CD8-positive, alpha-beta T cell (primary cell): ENCODE measurements at places on chromosomes 3 and 15.

GRCh38 chr3:111277226-111277625, 205.6 kb downstream of the NECTIN3 start:
- DNase-seq = no peak

DNA sequence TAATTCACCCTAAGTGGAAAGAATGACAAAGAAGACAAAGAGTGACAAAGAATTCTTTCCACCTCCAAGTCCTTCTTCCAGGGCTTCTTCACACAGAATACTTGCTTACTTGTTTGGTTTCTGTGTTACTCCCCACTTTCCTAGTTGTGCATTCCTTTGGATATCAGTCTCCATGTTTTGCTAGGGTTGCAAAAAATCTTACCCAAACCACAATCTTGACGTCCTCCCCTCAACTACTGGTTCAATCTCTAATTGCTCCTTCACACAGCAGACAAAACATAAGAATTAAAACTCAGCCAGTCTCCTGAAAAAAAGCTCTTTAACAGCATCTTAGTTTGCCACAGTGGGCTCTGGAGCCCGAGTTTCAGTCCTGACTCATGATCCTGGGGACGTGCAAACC, 297.6 kb upstream of the CHRNA7 start:
- no peak for DNase-seq

DNA sequence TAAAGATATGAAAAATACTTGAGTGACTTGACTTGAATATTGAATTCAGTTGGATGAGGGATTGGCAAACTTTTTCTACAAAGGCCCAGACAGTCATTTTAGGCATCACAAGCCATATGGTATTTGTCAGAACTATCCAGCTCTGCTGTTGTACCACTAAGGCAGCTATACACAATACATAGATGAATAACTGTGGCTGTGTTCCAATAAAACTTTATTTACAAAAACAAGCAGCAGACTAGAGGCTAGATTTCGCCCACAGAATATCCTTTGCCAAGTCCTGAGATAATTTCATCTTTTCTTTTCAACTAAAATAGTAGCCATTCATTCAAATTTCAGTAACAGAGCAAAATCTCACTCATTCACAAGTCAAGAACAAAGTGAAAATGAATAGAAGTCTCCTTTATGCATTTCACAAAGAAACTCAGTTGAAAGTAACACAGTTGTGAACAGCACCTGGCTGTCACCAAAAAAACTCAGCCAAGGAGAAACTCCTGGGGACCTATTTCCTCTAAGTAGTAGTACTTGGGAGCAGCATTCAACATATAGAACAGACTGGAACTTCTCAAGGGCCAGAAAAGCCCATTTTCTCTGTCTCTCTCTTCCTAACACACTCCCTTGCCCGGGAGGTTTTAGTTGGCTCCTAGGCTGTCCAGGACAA, 56.3 kb downstream of the OSBPL10 start:
- DNase-seq = no peak

DNA sequence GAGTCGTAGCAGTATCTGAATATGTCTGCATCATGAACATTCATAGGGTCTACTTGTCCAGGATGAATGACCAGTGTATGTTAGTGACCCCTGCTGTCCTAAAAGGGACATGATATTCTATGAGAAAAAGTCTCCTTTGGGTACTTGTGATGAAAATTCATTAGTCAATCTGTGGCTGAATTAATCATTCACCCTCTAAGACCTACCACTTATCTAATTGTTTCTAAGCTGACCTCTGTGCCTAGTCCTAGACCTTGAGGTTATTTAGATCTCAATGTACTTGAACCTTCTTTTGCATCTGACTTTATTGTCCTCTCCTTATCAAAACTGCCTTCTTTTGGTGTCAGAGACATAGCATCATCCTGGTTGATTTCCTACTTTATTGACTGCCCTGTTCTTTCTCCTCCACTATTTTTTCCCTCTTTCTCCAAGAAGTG, 799.3 kb downstream of the DIPK2A start:
- DNase-seq = peak; percentile 7

GRCh38 chr3:97389936-97390335, 374.6 kb upstream of the ARL6 start:
- DNase-seq = no peak

DNA sequence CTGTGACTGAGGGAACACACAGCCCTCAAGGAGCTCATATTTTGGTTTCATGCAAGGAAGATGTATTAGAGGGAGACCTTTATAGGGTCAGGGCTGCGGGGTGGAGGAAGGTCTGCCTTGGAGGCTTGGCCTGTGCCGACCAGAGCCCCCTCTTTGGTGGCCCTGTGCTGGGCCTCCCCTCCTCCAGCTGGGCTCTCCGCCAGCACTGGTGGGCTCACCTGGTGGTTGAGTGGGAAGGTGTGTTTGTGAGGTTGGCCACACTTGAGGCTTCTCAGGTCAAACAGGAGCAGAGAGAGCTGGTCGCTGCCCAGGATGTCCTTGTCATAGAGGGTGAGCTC, 2.6 kb downstream of the PLA2G4F start:
- no peak for DNase-seq

GRCh38 chr3:99620976-99621375, 17.4 kb upstream of the COL8A1 start:
- DNase-seq = no peak

GRCh38 chr3:96434651-96435050, 379.7 kb upstream of the EPHA6 start:
- no peak for DNase-seq

- no peak for DNase-seq
Observed at GRCh38 chr3:101379658-101380376, 59.4 kb upstream of the IMPG2 start.

DNA sequence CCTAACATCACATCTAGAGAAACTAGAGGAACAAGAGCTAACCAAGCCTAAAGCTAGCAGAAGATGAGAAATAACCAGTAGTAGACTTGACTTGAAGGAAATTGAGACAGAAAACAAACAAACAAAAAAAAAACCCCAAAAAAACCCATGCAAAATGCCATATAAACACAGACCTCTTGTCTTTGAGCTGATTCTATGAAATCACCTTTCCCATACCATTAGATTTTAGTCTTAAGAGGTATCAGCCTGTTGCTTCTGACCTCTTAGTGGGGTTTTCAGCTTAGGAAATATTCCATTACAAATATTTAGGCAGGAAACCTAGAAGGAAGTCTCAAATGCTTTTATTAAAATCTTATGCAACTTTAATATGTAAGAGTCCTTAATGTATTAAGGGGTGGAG, 23.9 kb upstream of the ST3GAL6 start:
- no peak for DNase-seq

- DNase-seq = no peak
Observed at GRCh38 chr15:45862034-45862433, 227.2 kb downstream of the SQOR start.

DNA sequence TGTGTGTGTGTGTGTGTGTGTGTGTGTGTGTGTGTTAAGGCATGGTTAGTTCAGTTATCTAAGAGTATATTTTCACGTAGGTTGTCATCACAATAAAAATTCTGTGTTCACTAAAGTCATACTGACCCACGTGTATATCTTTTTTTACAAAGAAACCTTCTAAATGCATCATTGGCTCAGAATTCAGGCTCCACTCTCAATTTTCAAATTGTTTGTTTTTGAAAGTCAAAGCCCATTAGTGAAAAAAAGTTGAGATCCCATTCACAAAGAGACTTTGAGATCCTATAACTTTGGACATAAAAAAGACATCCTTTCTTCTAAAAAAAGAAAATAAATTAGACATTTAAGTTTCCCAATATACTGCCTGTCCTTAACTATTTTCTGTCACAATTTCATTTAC, 59.3 kb downstream of the GBE1 start:
- no peak for DNase-seq

DNA sequence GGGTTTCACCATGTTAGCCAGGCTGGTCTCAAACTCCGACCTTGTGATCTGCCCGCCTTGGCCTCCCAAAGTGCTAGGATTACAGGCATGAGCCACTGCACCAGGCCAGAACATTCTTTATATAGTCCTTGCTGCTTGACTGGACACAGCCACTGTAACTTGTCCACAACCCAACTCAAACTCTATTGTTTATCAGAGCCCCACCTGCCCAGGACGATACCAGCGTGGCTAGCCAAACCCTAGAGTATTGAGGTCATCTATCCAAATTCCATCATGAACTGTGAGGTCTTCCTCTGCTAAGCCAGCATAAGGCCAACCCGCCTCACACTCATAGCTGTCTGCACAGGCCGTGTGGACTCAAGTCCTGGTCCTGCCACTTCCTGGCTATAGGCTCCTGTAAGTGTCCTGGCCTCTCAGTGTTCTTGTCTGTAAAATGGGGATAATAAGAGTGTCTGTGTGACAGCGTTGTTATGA, 63.9 kb downstream of the DAPK2 start:
- no peak for DNase-seq

GRCh38 chr3:138724443-138724842, 110.3 kb downstream of the PIK3CB start:
- no peak for DNase-seq

- DNase-seq = no peak
Observed at GRCh38 chr3:185887066-185887465, 50.7 kb downstream of the TRA2B start.

DNA sequence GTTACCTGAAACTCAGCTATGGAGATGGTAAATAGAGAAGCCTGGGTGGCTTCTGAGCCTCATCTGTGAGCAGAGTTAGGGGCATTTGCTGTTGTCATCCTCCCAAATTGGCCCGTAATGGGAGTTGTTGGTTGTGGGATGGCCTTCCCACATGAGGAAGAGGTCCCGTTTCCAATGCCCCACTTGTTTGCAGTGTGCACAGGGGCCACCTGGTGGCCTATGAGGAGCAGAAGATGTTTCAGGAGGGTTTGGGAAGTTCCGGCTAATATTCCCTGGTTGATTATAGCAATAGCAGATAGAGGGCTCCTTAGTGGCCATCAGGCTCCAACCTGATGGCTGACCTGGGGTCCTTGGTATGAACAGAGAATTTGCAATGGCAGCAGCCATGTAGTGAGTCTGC, 1546.5 kb downstream of the OTOL1 start:
- no peak for DNase-seq

GRCh38 chr3:138834596-138835396, at the start of gene PIK3CB:
Gene PIK3CB (minus strand): TSS chr3:138834928. CDS start chr3:138759343, 75,585 bp downstream.
- DNase-seq = peak; percentile 88

DNA sequence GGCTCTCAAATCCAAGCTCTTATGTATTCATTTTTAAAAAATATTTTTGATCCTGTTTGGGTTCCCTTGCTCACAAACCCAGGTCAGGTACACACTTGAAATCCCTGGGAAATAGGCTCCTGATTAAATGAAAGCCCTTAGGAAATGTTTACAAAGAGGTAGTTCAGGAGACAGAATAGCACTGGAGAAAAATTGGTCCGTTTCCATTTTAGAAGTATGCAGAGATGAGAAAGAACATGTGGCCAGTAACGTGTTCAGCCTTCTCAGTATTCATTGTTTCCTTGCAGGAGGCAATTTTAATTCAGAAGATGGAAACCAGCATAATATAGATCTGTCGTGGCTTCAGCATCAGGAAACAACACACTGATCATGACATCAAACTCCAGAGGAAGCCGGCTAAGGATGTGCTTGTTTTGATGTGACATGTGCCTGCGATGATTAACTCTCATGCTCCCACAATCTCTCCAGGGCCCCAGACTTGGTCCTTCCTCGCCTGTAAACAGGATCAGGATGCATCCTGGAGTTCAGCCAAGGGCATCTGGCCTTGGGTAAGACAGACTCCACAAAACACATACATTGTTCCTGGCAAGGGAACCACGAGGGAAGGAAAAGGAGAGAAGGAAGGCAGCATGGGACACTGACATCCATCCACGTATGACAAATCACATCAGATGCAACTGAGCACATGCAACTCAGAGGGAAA, 350.5 kb upstream of the THBS1 start:
- no peak for DNase-seq

DNA sequence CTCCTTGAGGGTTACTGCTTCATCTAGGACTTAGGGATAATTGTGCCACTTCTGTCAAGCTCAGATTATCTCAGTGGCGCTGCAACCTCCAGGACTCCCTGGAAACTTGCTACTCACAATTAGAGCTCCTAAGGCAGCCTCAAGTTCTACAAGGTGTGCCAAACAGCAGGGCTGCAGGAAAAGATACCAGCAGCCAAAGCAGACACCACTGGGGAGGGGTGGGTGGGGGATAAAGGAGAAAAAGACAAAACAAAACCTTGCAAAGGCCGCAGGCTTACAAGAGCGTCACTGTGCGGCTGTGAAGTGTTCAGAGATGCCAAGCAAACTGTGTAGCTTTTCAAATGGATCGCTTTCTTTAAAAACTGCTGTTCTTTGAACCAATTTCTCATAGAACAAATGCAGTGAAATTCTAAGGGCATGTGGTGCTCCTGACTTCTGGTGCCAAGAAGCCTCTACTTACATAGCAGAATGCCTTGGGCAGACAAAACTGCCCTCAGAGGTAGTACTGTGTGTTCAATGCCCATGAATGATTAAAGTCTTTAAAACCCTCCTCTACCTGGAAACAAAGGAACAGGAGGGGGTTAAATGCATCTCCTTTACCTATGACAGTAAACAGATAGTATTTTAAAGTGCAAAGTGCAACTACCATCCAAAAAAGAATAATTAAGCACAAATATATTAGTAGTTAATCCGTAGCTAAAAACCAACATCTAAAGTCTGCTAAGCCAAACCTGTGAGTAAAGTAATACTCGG, 353.4 kb downstream of the FOXP1 start:
- DNase-seq = no peak

DNA sequence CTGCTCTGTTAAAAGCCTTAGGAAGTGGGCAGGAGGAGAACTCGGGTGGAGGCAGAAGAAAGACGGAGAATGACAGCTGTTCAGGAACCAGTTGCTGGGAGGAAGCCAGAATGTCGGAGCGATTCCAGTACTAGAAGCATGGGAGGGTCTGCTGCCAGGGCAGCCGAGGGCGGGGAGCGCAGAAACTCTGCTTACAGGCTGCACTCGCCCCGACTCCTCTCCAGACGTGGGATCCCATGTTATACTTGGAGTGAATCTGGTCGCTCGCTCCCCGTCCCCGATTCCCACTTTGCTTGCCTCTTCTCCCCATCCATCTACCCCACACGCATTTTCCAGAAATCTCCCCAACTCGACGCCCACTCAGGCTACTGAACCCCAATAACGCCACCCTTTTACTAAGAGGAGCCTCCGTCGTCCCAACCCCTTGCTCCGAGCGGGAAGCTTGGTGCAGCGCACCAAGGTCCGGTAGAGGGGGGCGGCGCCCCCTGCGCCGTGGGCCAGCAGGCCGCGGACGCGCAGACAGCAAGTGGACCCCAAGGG, 665 bp downstream of the GATM start:
- no peak for DNase-seq

GRCh38 chr15:92715758-92716157, 60.2 kb upstream of the FAM174B start:
- DNase-seq = no peak

DNA sequence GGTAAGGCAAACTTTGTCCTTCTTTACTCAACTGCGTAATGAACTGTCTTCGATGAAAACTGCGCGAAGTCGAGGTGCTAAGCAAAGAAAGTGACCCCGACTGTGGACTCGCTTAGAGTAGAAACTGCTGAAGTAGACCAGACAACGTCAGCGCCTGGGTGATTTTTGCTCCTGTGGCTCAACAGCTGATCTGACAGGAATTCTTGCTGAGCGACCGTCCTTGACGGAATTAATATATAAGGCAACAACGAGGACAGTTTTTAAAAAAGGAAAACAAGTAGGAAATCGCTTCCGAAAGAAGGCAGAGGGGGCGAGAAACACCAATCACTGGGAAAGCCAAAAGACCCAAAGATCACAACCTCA, 541 bp downstream of the RPS27L start:
- DNase-seq = no peak
